ENCODE measurements at places on chromosomes 5 and 9.

- no peak for DNase-seq
Measured at GRCh38 chr9:1880038-1880565, 135.0 kb upstream of the SMARCA2 start.

DNA sequence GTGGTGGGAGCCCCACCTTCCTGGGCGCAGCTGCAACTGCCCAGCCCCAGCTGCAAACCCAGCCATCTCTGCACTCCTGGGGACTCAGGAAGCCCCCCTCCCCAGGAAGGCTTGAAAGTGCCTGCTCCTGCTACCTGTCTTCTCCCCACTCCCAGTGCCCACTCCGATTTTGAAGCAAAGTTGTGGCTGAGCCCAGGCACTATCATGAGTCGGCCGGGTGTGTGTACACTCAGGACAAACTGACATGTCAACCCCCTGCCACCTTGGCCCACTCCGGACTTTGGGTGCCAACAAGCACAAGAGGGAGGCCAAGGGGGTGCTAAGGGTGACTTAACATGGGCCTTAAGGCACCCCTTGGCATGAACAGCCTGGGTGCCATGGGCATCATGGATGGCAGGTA is 325.5 kb upstream of the PTGER4 start:
- DNase-seq: no peak

GRCh38 chr9:10835791-10836463 is 223.1 kb upstream of the PTPRD start:
- DNase-seq: no peak

GRCh38 chr9:11045589-11045988 is 432.8 kb upstream of the PTPRD start:
- DNase-seq: no peak

DNA sequence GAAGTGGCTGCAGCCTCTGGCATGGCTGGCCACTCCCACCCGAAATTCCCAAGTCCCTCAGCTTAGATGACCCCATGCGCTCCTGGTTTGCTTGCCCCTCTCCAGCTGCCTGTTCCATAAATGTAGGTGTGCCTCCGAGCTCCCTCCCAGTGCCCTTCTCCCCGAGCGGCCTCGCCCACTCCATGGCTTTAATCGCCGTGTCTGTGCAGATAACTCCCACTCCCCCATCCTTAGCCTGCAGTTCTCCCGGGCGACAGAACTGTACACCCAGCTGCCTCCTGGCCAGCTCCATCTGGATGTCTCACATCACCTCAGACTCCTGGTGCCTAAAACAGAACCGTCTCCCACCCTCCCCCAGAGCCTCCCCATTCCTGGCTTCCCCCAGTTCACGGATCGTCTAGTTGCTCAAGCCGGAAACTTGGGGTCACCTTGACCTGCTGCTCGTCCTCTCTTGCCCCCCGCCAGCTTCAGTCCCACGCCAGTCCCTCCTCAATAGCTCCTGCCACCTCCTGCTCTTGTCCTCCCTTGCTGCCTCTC is 24.1 kb downstream of the HK3 start:
- DNase-seq: no peak

GRCh38 chr5:117614408-117614807 is 1039.8 kb upstream of the SEMA6A start:
- DNase-seq: no peak

- DNase-seq: no peak
Measured at GRCh38 chr9:3329361-3329760, 196.4 kb downstream of the RFX3 start.

GRCh38 chr9:136009516-136009915 is 48.3 kb upstream of the UBAC1 start:
- DNase-seq: no peak

- DNase-seq: no peak
Measured at GRCh38 chr5:72224946-72225463, 95.0 kb downstream of the MRPS27 start.

GRCh38 chr5:53256746-53257145 is 147.2 kb upstream of the MOCS2 start:
- no peak for DNase-seq

GRCh38 chr5:168941901-168942300 is 359.0 kb downstream of the SLIT3 start:
- DNase-seq: no peak

Data from activated effector memory CD4-positive, alpha-beta T cell treated with Interleukin-2 at 50 U/mL for 16 hours (primary cell).